ENCODE measurements at places on chromosomes 4 and X.

DNA sequence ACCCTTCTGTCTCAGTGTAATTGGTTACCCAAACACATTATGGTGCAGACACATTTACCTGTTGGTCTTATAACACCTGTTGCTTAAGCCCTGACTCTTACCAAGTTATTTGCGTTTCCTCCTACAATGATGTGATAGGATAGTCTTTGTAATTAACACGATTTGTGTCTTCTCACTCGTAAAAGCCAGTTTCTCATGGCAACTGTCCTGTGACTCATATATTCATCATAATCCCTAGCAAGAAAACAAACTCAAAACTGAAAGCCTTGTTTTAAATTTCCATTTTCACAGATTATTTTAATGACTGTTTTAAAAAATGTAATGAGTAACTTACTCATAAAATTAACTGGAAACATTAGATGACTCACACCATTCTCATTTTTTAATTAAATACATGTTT, 495.2 kb downstream of the NLGN4X start:
- DNase-seq: no peak

DNA sequence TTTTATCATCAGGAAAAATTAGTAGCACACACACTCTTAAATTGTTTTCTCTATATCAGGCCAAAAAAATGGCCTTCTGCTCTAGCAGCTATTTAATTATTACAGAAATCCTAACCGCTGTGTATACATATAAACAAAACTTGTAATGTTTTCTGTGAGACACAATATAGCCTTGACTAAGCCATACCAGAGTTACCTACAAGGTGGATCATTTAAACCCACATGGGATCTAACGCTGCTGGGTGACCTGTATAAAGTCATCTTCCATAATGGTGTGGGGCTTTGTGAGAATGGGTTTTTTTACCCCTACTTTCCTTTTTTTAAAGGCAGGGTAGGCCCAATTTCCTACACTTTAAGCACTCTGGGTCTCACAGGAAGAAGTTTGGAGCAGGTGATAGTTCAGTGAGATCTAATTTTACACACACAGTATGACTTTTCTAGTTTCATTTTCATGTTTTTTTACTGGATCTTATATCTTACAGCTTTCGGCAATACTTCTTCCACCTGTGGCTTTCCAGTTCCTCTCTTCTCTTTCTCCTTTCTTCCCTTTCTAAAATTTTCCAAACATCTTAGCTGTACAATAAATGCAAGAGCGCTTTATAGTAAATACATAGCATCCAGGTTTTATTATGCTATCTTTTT, 66.9 kb upstream of the MMAA start:
- no peak for DNase-seq

- peak; percentile 10 for DNase-seq
These were observed 188.8 kb downstream of the LRBA start for GRCh38 chr4:150826306-150826705.

GRCh38 chr4:155038459-155038858, 170.0 kb upstream of the NPY2R start:
- no peak for DNase-seq

DNA sequence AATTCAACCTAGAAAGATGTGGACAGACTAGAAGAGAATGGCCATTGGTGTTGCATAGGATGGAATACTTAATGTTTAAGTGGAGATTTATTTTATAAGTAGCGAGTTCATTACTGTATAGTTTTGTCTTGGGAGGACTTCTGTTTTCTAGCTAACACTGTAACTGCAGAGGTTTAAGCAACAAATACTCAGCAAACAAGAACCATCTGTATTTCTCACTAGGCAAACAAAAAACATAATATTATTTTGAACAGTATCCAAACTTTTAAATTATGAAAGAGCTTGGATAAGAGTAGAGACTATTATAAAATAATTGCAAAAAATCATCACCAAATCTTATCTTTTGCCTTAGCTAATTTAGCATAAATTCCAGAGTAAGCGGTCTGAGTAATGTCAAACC, 121.1 kb downstream of the GLRA3 start:
- no peak for DNase-seq

- DNase-seq: no peak
These were observed 123.0 kb upstream of the AP1S2 start for GRCh38 chrX:15977644-15978043.

GRCh38 chrX:124293810-124294209, 38.6 kb upstream of the TEX13D start:
- DNase-seq: no peak

DNA sequence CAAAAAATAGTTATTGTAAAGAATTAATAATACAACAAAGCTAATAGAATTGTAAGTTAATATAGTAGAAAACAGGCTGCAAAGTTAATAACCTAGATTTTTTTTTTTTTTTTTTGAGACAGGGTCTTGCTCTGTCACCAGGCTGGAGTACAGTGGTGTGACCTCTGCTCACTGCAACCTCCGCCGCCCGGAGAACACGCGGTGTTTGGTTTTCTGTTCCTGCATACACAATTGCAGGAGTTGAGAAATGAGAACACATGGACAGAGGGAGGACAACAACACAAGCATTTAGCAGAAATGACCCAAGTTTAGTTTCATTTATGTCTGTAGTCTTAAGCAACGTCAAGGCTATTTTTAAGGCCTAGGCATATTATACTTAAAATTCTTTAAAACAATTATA, 145.9 kb upstream of the PCDH10 start:
- no peak for DNase-seq

DNA sequence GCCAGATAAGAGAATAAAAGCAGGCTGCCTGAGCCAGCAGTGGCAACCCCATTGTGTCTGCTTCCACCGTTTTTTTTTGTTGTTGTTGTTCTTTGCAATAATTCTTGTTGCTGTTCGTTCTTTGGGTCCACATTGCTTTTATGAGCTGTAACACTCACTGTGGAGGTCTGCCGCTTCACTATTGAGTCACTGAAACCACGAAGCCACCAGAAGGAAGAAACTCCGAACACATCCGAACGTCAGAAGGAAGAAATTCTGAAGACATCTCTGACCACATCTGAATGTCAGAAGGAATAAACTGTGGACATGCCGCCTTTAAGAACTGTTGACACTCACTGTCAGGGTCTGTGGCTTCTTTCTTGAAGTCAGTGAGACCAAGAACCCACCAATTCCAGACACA, 110.5 kb downstream of the PCDH18 start:
- peak; percentile 4 for DNase-seq

- no peak for DNase-seq
These were observed 72.3 kb downstream of the STAG2 start for GRCh38 chrX:124033821-124034220.

DNA sequence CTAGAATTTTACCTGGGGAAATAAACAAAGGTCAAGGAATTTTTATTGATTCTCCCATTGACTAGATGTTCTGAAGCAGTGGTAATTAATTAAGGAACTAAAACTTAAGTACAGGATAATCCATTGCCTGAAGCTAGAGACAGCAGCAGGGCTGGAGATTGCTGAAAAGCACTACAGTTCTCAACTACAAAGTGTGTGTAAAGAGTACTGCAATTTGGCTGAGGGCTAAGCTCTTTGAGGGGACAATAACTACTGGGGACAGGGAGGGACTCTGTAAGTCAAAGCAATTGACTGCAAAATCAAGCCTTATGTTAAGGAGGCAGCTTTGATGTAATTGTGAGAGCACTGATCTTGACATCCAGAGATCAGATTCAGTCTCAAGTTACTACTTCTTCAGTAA, 260.4 kb downstream of the GALNTL6 start:
- DNase-seq: peak; percentile 48

DNA sequence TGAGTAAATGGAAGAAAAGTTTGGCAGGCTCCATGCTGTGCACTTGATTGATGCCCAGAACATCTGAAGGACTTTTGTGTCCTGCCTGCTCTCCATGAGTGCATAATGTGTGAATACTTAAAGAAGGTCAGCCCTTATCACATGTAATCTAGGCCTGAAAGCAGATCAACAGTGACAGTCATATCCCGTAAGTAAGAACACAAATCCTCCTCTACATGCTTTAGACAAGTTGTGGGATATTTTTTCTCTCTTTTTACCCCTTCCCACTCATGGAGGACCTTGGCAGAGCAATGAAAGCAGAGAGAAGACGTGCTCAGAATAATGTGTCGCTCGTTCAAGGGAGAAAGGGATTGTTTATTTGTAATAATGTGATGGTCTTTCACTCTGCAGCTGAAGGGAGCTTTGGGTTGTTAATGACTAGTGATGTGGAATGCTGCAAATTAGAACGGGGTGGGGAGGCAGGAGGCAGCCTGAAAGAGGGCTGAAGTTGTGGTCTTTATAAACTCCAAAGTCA, 286.6 kb downstream of the BMPR1B start:
- peak; percentile 51 for DNase-seq

DNA sequence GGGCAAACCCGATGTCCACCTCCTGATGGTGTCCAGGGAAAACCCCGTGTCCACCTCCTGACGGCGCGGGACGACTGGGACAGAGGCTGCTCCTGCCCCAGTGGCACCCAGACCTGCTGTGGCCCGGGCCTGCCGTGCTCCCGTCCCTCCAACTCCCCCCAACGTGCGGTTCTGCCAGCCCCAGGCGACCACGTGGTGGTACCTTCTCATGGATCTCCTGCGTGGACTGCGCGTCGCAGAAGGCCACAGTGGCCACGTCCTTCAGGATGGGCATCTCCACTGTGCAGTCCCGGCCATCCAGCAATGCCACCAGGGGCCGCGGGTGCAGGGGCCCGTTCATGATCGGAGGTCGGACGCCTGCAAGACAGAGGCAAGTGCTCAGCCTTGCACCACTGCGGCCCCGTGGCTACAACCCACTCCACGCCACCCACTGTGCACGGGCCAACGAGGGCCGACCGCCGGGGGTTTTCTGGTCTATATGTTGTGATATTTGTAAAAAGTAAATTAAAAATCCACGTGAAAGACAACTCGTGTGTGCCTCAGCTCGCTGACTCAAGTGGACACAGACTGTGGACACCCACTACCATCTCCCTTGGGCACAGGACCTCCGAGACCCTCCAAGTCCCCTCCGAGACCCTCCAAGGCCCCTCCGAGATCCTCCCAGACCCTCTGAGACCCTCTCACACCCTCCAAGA, 10.8 kb downstream of the CTBP1 start:
- no peak for DNase-seq

- DNase-seq: no peak
These were observed 34.5 kb downstream of the ABCE1 start for GRCh38 chr4:145132511-145133098.

DNA sequence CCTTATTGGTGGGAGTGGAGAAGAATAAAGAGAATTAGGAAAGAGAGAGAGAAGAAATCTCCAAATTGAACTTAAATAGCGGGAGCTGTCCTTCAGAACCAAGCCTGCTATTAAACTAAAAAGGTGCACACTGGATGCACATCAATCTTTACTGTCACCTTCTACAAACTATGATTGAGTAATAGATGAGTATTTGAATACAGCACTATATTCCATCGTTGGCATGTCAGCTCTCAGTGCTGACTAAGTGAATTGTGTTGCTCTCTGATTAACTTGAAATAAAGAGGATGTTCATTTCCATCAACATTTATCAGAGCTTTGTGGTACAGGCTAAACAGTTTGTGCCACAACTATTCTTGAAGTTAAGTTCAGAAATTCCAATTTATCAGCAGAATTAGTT, 143.7 kb upstream of the PABPC4L start:
- no peak for DNase-seq

DNA sequence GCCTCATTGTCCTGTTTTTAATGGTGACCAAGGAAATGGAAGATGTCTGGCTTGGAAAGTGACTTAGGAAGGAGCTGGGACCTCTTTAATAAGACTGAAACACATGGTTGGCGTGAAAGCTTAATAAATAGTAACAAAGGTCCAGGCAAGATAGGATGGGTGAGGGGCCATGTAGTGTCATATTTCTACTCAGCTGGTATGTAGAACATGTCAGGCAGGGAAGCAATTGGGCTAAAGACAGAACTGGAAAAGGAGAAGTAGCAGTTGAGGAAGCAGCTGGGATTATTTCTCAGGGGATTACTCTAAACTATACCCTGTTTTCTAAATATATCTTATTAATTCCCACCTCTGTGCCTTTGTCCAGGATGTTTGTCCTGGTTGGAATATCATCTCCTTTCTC, 18.6 kb downstream of the ITGB1BP2 start:
- no peak for DNase-seq

DNA sequence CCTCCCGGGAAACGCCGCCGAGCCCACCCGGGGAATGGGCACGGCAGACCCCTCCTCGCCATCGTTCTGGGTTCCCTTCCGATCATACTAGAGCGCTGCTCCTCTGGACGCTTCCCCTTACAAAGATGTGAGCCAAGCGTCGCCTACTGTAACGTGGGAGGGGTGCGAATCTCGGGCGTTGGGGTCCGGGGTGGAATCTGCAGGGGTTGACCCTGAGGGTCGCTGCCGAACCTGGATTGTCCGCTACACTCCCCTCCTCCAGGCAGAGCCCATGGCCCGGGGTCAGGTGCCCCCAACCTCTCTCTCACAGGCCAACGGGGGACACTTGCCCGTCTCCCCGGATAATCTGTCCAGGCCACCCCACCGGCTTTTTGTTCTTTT, 13.8 kb downstream of the BCOR start:
- DNase-seq: no peak

GRCh38 chrX:120726294-120726693, 96.4 kb upstream of the C1GALT1C1 start:
- no peak for DNase-seq

DNA sequence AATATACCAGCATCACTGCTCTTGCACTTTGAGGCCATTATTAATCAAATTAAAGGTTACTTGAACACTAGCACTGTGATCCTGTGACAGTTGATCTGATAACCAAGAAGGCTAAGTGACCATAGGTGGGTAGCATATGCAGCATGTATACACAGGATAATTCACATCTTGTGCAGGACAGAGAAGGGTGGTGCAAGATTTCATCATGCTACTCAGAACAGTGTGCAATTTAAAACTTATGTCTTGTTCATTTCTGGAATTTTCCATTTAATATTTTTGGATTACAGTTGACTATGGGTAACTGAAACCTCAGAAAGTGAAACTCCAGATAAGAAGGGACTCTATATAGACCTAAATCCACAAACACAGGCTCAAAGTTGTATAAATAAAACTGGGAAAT, 78.2 kb upstream of the PDE5A start:
- no peak for DNase-seq

DNA sequence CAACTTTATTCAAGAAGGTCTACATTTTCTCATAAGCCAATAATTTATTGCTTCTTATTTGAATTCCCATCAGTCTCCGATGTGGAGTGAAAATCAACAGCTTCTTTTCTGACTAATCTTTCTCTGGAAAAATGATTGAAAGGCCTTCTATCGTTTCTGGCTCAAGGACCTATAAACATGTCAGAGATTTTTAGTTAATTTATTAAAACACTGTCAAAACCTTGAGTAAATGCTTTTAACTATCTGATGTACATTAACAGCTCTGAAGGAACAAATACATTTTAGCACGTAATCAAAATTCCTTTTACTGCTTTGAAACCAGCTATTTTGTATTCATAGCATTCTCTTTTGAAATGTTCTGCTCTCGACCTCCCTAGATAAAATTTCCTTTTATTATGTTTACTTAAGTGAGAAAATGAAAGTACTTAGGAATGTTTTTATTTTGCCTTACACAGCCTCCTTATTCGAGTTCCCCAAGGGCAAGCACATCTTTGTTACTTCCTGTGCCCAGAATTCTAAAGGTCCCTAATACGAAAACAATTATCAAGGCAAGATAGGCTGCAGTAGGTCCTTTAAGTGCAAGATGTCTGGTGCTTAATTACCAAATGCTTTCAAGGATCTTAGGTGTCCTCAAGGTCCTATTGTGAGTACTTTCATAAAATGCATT, 3.1 kb upstream of the ZFX start:
- no peak for DNase-seq
